ENCODE measurements at places on chromosomes 16 and 17.

GRCh38 chr16:13913374-13914292 lies 6.3 kb upstream of the ERCC4 start:
- DNase-seq, result no peak

- no peak for DNase-seq
These were observed 24.9 kb downstream of the ITGB3 start for GRCh38 chr17:47278561-47278960.

DNA sequence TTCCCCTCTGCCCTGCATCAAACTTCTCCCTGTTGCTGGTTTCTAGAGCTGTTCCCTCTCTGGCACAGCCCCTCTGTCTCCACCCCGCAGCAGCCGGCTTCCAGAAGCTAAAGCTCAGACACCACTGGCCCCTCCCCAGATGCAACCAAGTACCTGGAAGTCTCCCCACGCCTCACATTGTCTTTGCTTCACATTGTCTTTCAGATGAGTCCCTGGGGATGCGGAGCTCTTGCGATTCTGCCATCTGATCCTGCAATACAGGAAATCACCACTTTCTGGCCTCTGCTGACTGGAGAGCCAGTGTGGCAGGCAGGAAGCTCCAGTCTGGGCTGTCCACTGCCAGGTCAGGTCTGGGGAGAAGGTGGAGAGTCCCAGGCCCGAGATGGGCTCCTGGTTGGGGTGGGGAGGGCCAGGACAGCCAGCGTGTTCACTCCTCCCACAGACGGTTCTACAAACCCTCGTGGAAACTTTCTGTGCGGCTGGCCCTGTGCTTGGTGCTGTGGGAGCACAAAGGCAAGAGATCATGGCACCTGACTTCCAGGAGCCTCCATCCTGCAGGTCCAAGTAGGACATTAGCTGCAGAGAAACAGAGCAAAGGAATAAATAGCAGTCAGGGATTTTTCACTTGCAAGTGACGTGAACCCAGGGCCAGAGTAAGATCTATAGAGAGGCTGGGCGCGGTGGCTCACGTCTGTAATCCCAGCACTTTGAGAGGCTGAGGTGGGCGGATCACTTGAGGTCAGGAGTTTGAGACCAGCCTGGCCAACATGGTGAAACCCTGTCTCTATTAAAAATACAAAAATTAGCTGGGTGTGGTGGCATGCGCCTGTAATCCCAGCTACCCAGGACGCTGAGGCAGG lies 47.9 kb upstream of the MAP3K14 start:
- no peak for DNase-seq

DNA sequence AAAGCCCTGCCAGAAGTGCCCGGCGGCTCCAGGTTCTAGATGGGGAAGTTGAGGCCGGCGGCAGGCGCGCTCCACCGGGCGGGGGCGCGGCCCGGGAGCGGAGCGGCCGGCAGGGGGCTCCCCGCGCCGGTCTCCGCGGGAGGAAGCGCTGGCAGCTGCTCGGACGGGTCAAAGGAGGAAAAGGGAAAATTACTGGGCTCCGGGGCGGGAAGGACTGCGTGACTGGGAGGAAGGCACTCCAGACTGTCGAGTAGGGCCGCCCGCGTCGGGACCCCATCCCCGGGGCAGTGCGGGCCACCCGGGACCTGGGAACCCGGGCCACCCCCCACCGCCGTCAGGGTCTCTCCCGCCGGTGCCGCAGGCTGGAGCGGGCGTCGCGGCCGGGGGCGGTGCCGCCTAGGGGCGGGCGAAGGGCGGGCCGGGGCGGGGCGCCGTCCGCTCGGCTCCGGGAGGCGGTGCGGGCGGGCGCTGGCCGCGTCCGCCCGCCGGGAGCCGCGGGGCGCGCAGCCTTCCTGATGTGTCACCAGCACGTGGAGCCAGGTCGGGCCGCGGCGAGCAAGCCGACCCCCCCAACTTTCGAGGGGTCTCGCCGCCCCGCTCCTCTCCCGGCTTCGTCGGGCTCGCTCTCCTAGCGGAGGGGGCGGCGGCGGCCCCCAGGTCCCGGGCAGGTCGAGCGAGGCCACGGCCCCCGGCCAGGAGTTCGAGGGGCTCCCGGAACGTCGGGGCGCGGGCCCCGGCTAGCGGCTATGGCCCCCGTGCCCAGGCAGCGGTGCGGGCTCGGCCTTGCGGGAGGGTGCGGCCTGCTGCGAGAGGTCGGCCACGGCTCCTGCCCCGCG lies 167.5 kb downstream of the RAB11FIP4 start:
- peak; percentile 49 for DNase-seq

DNA sequence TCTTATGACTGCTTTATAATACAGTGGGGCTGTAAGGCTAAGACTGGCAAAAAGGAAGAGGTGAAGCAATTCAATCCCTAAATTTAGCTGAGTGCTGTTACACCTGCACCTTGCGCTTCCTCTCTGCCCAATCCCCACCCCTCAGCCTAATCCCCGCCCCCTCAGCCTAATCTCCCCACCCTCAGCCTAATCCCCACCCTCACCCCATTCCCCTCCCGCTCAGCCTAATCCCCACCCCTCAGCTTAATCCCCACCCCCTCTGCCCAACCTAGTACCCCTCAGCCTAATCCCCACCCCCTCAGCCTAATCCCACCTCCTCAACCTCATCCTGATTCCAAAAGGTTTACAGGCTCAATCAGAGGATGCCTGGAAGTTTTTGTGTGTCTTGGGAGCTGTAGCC lies 155.5 kb downstream of the PMP22 start:
- no peak for DNase-seq

DNA sequence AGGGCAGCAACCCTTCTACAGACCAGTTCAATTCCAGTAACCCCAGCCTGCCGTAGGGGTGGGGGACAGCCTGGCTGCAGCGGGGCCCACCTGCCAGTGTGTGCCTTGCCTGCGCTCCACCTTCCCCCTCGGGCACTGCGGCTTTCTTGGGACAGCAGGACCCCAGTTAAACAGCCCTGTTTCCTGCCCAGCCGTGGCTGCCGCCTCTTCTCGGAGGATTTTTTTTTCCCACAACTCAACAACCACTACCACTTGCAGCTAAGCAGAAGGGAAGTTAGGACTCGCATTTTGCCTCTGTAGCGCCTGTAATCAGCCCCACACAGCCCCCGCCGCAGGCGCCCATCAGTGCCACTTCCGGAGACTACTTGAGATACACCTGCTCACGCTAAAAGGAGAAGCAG lies 76.1 kb downstream of the RAI1 start:
- peak; percentile 26 for DNase-seq

DNA sequence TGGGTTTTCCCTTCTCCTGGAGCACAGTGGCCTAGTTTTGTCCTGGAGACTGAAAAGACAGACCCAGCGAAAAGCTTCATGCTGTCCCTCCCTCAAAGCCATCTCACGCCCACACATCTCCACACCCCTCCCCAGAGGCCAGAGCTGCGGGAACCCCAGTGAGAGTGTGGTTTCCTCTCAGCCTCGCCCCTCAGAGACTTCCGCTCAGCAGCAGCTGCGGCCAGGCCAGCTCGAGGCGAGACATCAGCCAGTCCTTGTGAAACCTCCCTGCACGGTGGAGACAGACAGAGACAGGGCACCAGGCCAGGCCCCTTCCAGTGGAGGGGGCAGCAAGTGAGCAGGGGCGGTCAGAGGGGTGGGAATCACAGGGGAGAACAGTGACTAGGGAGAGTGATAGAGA lies 77.0 kb upstream of the TNRC6C start:
- peak; percentile 76 for DNase-seq

DNA sequence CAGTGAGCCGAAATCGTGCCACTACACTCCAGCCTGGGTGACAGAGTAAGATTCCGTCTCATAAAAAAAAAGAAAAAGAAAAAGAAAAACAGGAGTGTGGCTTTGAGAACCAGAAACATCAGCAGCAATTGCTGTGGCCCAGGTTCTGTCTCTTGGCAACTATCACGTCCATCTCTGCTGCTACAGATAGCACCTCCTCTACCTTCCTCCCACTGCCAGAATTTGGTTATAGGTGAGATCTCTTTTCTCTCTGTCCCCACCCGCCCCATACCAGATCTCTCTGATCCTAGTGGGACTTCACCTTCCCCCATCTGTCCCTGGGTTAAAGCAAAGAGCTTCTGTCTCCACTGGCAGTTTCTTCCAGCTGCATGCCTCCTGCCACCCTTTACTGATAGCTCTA lies 3.1 kb downstream of the TLCD2 start:
- peak; percentile 49 for DNase-seq

DNA sequence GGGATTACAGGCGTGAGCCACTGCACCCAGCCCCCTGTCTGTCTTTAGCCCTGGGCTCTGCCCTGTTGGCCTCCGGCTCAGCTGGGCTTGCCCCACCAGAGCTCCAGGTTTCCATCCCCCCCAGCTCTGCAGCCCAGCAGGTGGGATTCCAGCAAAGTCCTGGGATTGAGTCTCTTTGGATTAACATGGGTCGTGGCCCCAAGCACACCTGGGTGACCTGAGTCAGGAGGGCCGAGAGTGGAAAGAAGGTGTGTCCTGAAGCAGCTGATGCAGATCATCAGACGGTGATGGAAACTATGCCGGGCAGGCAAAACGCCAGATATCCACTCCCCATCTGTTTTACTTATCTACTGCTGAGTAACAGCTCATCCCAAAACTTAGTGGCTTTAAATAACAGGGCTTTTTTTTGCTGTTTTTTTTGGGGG lies 72.5 kb downstream of the KNOP1 start:
- DNase-seq, result no peak

GRCh38 chr16:85446951-85447692 lies 166.0 kb upstream of the GSE1 start:
- no peak for DNase-seq

DNA sequence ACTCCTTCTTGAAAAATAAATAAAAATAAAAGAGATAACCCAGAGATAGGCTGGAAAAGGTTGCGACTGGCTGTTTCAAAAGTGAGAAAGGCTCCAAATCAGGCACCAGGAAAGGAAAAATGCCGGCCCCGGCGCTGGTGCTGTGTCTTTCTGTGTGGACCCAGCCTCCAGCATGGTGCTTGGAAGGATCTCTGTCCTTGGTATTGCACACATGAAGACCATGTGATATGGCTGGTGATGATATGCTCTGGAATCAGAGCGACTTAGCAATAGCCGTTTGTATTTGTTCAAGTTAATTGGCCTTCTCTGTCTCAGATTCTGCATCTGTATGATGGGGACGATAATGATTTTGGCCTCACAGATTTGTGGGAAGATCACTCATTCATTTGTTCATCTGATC lies 3.4 kb downstream of the WSCD1 start:
- no peak for DNase-seq

GRCh38 chr16:6122401-6122800 lies 1024.8 kb upstream of the EEF2KMT start:
- no peak for DNase-seq

- no peak for DNase-seq
These were observed 96.3 kb downstream of the TMEM114 start for GRCh38 chr16:8493972-8494371.

- DNase-seq, result no peak
These were observed 103.9 kb downstream of the MSI2 start for GRCh38 chr17:57360266-57360665.

DNA sequence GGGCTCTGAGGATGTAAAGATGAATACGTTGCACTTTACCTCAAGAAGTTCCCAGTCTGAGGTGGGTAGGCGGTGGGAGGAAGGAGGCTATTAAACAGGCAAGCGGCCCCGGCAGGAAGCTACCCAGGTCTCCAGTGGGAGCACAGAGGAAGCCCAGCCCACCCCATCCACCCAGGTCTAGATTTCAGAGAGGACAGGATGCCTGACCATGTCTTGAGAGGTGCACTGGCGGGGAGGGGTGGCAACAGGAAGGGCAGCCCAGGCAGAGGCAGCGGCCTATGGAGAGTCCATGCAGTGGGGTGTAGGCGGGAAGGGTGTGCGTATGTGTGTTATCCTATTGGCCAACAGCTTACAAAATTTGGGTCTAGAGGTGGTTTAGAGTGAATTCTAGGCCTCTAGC lies 13.9 kb downstream of the SARM1 start:
- no peak for DNase-seq

GRCh38 chr17:79951361-79952264 lies 84.1 kb downstream of the TBC1D16 start:
- no peak for DNase-seq

DNA sequence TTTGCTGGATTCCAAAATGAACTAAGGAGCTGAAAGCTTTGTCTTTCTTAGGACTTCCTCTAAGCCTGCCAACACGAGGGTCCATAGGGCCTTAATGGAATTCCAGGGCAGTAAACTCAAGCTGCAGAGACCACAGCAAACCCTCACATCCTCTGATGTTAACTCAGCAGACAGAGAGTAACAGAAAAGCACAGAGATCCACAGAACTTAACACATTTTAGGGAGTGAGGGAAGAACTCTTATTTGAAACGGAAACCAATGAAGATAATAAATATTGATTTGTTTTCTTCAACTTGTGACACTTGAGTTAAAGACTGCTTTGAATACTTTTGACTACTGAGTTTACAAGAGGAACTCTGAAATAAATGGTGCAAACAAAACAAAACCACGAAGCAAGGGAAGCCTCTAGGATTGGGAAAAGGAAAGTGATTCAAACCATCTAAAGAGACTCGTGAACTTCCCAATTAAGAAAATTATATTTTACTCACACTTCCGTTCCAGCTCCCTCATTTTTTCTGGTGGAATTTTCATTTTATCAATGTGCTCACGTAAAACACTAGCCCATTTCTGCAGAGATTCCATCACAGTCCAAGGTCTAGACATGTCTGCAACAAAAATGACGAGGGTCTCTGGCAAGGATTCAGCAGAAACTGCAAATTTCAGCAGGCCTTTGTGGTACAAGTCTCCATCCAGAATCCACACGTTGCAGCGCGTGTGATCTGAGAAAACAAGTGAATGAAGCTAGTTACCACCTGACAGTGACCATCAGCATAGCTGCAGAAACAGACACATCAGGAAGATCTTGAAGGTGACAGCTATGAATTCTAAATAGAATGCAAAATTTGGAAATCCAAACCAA lies 9.2 kb downstream of the DYNC1LI2 start:
- no peak for DNase-seq

DNA sequence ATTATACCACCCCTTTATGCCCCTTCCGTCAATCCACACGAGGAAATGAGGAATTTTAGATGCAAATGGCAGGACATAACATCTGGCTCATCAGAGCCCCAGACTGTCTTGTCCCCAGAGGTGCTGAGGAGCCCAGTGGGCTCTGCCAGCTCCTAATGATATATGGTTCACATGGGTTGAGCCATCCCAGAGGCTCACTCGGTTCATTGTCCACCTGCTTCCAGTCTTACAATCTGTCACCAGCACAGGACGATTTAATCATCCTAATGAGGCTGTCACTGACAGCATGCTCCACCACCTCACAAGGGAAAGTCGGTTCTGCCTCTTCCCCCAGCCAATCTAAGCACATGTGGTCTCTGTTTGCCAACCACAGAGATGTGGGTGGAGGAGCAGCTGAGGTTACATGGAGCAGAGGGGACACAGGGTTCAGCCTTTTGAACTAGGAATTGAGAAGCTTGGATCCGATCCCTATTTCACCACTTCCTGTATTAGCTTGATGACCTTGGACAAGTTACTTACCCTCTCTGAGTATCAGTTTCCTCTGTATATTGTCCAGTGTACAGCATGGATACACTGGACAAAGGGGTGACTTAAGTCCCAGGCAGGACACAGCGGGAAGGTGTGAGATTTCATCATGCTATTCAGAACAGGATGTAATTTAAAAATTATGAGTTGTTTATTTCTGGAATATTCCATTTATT lies 27.0 kb upstream of the DHX8 start:
- no peak for DNase-seq

Data from CD4-positive, alpha-beta T cell treated with Interleukin-2 at 100 ng/mL for 4 hours (primary cell).